Naive B cell (primary cell): ENCODE measurements at places on chromosomes 4 and X. TPM values are rescaled to one million over a fixed set of nuclear protein-coding genes. Genes with fewer than 3 reads are reported as not detected.

DNA sequence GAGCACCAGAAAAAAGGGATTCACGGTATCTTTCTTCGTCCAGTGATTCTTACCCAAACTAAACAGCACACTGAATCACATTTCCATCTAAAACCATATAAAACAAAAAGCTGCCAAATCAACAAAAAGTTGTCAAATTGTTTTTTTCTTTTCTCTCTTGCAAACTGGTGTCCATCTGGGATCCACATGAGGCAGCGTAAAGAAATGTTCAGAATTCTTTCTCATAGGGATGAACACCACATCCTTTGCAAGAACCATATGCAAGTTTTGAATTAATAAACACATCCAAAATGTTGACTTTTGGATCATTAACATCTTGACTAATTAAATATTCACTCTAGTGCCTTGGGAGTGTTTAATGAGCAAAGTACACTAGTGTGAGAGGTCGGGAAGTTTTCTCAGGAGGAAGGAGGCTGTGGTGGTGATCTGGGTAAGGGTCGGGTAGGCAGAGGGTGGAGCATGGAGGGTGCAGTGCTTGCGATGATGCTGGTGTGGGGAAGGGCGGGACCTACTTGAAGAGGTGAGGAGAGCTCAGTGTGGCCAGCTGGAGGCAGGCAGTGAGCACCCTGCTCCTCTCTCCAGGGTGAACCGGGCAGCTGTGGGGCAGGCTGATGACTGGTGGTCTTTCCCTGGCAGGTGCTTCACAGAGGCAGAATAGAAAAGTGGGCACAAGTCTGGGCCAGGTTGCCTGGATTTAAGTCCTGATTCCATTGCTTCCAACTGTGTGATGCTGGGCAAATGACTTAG lies 72.8 kb downstream of the NSUN7 start:
- DNase-seq, result no peak

- no peak for DNase-seq
These were observed 325.3 kb downstream of the AFF2 start for GRCh38 chrX:148825696-148826095.

DNA sequence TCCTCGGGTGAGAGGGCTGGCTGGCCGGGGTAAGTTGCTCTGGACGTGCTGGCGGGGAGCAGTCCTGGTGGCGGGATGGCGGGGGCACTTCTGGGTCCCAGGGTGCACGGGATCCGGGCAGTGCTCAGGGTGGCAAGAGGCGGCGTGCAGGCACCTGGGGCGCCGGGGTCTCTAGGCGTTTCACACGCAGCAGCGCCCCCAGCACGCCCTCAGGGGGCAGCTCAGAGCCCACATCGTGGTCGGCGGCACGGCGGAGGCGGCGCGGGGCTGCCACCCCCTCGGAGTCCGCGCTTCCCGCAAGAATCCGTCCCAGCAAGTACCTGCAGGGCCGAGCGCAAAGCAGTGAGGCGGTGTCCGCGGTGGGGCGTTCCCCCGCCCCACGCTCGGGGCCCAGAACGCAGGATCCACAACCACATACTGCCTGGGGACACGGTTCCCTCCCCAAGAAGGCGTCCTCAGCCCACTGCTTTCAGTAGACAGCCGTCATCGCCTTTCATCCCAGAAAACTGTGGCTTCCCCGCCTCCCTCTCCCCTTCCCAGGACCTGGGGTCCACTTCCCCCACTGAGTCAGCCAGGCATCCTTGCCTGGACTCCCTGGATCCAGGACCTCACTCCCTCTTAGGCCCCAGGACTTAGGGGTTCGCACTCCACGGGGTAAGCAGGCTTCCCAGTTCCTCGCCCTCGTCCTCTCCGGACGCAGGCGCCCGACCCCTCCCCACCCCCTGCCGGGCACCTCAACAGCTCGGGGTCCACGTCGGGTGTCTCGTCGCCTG lies 4.1 kb downstream of the PCSK1N start:
- DNase-seq, result no peak

DNA sequence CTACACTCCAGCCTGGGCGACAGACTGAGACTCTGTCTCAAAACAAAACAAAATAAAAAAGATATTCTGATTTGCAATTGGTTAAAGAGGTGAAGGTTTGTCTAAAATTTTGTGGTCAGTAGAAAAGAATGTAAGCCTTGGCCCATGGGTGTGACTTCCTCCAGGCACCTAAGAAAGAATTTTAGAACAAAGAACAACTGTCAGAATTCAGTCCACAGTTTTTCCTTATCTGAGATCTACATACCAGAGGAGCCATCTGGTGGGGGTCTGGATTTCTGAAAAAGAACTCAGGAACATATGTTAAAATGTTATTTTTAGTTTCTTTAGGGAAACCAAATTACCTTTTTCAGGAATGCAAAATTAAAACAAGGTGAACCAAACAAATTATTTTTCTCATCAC lies 434.1 kb downstream of the ANKRD50 start:
- no peak for DNase-seq

GRCh38 chr4:180314972-180315371 lies 1928.2 kb upstream of the TENM3 start:
- DNase-seq, result peak; percentile 11

The USP27X gene
- polyA plus RNA-seq, result 0.35 TPM

- no peak for DNase-seq
These were observed 72.8 kb downstream of the CLCN5 start for GRCh38 chrX:49995107-49995731.

DNA sequence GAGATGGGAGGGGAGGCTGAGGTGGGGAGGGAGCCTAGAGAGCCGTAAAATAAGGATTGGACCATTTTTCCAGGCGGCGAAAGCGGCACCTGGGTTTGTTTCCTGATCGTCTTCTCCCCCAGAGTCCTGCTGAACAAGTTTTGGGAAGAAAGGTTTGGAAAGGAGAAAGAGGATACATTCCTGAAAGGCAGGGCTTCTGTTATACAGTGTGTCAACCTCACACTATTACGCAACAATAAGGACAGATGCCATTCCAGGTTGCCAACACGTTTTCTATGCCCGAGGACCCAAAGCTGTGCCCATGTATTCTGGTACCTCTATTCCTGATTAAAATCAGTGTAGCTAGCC lies 658 bp downstream of the SCOC start:
- no peak for DNase-seq

DNA sequence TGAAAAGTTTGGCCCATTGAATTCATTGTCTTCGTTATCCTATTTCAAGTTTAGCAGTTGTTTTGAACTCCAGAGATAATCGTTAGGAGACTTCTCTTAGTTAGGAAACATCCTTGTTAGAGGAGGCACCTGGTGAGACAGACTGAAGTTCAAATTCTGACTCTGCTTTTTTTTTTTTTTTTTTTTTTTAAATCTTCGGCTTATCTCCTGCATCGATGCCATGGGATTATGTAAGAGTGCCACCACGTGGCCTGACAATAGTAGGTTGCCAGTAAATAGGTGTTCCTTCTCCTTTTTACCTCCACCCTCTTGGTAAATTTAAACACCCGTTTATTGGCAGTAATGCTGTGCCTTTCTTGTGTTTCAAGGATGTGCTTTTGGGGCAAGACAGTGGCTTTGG lies 149.3 kb downstream of the SOWAHB start:
- DNase-seq, result no peak

The YY2 gene
- 0.96 TPM for polyA plus RNA-seq

The PHOX2B gene
- not detected for polyA plus RNA-seq

The TLR10 gene
- polyA plus RNA-seq, result 180 TPM

The CSAG2 gene
- polyA plus RNA-seq, result not detected

The GSX2 gene
- polyA plus RNA-seq, result not detected

DNA sequence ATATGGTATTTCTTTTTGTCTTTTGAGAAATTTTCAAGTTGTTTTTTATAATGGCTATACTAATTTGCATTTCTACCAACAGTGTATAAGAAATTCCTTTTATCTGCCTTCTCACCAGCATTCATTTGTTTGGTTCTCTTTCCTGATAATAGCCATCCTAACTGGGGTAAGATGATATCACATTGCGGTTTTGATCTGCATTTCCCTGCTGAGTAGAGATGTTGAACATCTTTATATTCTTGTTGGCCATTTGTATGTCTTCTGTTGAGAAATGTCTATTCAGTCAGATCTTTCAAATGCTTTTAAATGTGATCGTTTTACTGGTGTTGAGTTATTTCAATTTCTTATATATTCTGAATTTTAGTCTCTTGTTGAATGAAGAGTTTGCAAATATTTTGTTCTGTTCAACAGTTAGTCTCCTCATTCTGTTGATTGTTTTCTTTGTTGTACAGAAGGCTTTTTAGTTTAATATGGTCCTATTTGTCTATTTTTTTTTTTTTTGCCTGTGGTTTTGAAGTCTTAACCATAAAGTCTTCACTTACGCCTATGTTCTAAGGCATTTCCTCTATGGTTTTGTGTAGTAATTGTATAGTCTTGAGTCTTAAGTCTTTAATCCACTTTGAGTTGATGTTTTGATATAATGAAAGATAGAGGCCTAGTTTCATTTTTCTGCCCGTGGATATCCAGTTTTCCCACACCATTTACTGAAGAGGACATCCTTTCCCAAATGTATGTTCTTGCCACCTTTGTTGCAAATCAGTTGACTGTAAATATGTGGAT lies 1566.9 kb downstream of the STIM2 start:
- DNase-seq, result no peak

The ETDA gene
- not detected for polyA plus RNA-seq

DNA sequence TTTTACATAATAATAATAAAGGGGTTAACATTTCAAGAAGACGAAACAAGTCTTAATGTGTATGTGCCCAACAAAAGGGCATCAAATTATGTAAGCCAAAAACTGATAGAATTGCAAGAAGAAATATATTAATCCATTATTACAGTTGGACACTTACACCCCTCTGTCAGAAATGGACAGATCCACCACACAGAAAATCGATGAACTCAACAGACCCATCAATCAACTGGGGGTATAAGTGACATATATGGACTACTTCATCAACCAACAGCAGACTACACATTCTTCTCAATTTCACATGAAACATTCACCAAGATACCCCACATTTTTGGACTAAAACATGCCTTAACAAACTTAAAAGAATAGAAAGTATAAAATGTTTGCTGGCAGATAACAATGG lies 183.8 kb downstream of the COL25A1 start:
- DNase-seq, result no peak
